ENCODE measurements at places on chromosomes 5 and 9.

DNA sequence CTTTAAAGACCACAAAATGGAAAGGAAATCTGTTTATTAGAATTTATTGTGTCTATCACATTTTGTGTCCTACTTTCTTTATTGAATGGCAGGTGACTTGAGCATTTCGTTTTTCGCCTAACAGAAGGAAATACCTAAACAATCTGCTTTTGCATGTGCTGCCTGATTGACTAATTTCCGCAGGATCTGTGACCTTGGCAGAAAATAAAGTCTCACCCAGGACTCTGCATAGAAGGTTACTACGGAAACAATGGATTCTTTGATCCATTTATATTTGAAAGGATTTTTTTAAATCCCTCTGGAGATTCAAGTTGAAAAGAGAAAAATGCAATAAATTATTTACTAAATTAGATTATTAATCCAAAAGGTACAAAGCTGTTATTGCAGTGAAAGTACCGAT is 61.0 kb upstream of the CAST start:
- DNase-seq = no peak
- H3K27me3 ChIP-seq = peaks cover 17% of the 10 kb centered on the region
- no peaks in the 10 kb centered on the region for H3K36me3 ChIP-seq
- no peak overlapping the region for H3K4me3 ChIP-seq
- H3K4me1 ChIP-seq = no peaks in the 10 kb centered on the region

DNA sequence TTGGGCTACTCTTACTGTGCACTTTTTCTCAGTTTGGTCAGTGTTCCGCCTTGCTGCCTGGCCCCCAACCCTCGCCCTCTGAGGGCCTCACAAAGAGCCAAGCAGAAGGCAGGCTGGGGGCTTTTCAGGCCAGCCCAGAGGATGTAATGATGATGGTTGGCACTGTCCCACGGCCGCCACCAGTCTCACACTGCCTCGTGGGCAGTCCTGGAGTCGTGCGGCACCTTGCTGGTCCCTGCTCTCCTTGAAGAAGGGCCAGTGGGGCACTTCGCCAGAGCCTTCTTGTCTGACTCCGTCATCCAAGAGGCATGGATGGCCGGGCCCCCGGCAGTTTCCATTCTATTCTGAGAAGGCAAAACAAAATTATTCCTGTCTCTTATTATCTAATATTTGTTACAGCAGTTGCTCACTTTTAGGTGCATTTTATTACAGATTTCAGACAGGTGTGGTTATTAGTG is 21.0 kb downstream of the TENT4A start:
- H3K27me3 ChIP-seq = no peaks in the 10 kb centered on the region
- H3K4me1 ChIP-seq = peaks cover 51% of the 10 kb centered on the region
- no peak overlapping the region for H3K4me3 ChIP-seq
- DNase-seq = no peak
- H3K27ac ChIP-seq = no peak overlapping the region

DNA sequence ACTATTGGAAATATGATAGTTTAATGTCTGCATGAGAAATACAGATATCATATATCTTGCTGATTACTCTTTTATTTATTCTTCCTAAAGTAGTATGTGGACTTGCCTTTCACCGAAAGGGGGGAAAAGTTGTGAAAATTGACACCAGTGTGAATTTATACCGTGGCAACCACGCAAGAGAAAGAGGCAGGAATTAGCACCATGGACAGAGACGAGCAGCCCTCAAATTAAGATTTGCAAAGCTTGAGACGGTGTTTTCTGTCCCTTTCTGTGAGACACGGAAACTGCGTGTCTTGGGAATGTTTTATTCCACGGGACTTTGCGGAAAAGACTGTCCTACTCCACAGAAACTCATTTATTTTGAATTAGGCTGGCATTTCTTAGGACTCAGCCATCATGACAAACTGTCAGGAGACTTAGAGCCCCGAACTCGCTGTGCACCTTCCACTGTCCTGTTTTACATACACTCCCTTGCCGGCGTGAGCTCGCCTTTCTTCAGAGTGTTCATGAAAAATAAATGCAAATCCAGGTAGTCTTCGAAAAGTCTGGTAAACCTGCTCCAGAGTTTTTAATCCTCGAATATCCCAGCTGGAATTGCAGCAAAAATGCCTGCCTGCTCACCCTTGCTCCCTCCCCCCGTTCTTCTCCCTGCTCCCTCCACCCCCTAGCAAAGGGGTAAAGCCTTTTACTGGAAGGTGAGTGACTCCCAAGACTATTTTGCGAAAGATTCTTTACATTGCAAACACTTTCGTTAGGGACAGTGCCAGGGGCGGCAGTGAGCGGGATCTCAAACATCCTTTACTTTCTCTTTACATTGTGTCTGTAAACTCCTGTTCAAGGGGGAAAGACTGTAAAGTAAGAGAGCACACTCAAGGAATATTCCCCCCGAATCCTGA is 3.8 kb upstream of the ELAVL2 start:
- H3K27me3 ChIP-seq = peaks cover 19% of the 10 kb centered on the region
- H3K4me1 ChIP-seq = no peaks in the 10 kb centered on the region
- H3K4me3 ChIP-seq = no peak overlapping the region
- no peaks in the 10 kb centered on the region for H3K36me3 ChIP-seq
- DNase-seq = no peak

GRCh38 chr5:142717582-142718215 is 31.8 kb upstream of the FGF1 start:
- H3K4me3 ChIP-seq = no peak overlapping the region
- H3K27ac ChIP-seq = no peak overlapping the region
- DNase-seq = no peak
- no peaks in the 10 kb centered on the region for H3K27me3 ChIP-seq
- no peaks in the 10 kb centered on the region for H3K36me3 ChIP-seq

- no peaks in the 10 kb centered on the region for H3K4me1 ChIP-seq
- H3K27ac ChIP-seq = no peak overlapping the region
- H3K36me3 ChIP-seq = peaks cover 1% of the 10 kb centered on the region
- DNase-seq = no peak
- H3K27me3 ChIP-seq = peaks cover 64% of the 10 kb centered on the region
- no peak overlapping the region for H3K4me3 ChIP-seq
Observed at GRCh38 chr5:171606414-171607024, 179.1 kb upstream of the SMIM23 start.

GRCh38 chr5:138662599-138662998 is 87.4 kb upstream of the HSPA9 start:
- DNase-seq = no peak
- no peak overlapping the region for H3K4me3 ChIP-seq
- H3K27me3 ChIP-seq = peaks cover 98% of the 10 kb centered on the region
- no peak overlapping the region for H3K27ac ChIP-seq

GRCh38 chr9:107173422-107174180 is 109.5 kb upstream of the RAD23B start:
- no peaks in the 10 kb centered on the region for H3K36me3 ChIP-seq
- DNase-seq = no peak
- peaks cover 7% of the 10 kb centered on the region for H3K27me3 ChIP-seq
- no peak overlapping the region for H3K27ac ChIP-seq

DNA sequence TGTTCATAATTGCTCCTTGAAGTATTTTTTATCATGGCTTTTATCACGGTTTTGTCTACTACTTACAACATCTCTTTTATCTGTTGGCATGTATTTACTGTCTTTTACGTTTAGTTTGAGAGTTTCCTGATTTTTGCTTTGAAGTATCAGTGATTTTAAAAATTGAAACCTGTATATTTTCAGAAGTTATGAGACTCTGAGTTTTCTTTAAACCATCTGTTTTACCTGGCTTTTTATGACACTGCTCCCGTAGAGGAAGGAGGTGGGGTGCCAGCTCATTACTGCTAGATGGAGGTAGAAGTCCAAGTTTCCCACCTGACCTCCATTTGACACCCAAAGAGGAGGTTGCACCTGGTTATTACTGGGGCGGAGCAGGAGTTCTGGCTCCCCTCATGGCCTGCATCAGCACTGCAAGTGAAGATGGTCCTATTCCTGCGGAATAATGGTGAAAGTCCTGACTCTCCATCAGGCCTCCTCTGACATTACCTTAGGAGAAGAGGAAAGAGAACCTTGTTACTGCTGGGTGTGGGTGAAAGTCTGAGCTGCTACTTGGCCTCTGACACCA is 10.0 kb upstream of the ZNF131 start:
- H3K4me3 ChIP-seq = no peak overlapping the region
- H3K27ac ChIP-seq = no peak overlapping the region
- no peak for DNase-seq
- no peaks in the 10 kb centered on the region for H3K36me3 ChIP-seq
- H3K27me3 ChIP-seq = no peaks in the 10 kb centered on the region

DNA sequence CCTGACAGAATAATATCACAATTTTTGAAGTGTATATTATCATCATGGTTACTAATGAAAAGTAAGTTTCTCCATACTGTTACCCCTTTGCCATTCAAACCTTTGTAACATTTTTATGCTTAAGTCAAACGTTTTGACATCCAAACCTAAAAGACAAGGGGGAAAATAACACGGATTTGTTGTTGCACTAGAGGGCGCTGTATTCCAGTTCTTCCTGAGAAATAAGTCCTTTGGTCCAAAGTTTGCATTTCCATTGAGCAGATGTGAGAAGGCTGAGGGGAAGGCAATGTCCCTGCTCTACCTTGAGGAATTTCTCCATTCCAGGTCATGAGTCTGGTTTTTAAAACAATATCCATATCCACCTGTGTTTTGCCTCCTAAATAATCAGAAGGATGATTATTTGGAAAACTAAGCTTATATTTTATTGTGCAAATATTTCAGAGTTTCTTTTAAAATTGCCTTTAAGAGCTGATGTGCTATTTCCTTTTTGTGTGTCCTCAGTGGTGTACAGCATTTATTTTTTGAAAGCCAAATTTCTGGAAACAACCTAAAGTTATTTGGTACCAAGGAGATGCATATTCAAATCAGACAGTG is 9.7 kb downstream of the LECT2 start:
- H3K27ac ChIP-seq = no peak overlapping the region
- H3K4me3 ChIP-seq = no peak overlapping the region
- DNase-seq = peak; percentile 16
- H3K36me3 ChIP-seq = no peaks in the 10 kb centered on the region
- H3K27me3 ChIP-seq = peaks cover 41% of the 10 kb centered on the region
- H3K4me1 ChIP-seq = no peaks in the 10 kb centered on the region

GRCh38 chr9:33329117-33329563 is 38.8 kb downstream of the NFX1 start:
- H3K27ac ChIP-seq = no peak overlapping the region
- H3K36me3 ChIP-seq = peaks cover 44% of the 10 kb centered on the region
- no peaks in the 10 kb centered on the region for H3K27me3 ChIP-seq

- H3K27ac ChIP-seq = no peak overlapping the region
- no peak overlapping the region for H3K4me3 ChIP-seq
- H3K36me3 ChIP-seq = no peaks in the 10 kb centered on the region
Observed at GRCh38 chr5:128271859-128272464, 188.4 kb downstream of the SLC12A2 start.

DNA sequence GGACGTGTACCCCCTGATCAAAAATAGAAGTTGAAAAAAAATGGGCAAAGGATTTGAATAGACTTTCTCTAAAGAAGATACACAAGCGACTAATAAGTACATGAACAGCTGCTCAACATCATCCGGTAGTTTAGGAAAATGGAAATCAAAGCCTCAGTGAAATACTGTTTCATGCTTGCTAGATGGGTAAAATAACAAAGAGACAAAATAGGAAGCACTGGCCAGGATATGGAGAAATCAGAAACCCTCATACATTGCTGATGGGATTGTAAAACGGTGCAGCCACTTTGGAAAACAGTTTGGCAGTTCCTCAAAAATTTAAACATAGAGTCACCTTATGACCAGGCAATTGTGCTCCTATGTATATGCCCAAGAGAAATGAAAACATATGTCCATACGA is 65.0 kb upstream of the SUB1 start:
- H3K27ac ChIP-seq = no peak overlapping the region
- no peak for DNase-seq
- H3K27me3 ChIP-seq = no peaks in the 10 kb centered on the region
- H3K4me1 ChIP-seq = no peaks in the 10 kb centered on the region

DNA sequence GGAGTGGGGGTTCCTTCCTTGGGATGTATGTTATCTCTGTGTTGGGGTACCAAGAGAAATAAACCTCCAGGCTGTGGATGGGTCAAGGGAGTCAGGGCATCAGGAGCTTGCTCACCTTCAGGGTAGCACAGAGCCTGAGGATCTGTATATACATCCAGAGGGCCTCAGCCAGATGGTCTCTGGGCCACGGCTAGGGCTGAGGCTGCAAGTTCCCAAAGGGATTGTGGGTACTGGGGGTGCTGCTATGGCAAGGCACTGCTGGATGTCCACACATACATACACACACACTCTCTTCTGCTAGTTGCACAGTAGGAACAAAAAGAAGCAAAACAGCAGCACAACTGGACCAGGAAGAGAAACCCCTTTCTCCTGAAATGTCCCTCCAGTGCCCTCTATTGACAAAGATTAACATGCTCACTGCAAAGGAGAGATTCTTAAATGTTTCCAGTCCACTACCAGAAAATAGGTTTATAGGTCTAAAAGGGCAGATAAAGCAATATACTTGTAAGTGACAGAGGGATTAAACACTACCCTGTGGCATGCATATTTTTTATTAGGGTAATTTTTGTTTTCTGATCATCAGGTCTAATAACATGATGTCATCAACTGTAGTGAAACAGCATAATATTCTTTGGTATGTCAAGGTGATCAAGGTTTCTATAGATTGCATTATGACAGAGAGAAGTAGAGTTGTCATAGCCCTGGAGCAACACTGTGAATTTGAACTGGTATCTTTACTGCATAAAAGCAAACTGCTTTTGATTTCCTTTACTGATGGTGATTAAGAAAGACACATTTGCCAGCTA is 56.3 kb upstream of the KCNN2 start:
- no peak overlapping the region for H3K27ac ChIP-seq
- no peaks in the 10 kb centered on the region for H3K4me1 ChIP-seq
- DNase-seq = no peak
- peaks cover 3% of the 10 kb centered on the region for H3K36me3 ChIP-seq

GRCh38 chr9:137405677-137406081 is 17.3 kb downstream of the EXD3 start:
- peaks cover 18% of the 10 kb centered on the region for H3K4me1 ChIP-seq
- peak overlapping the region; percentile 47 for H3K4me3 ChIP-seq
- H3K27ac ChIP-seq = peak overlapping the region; percentile 59
- DNase-seq = no peak

DNA sequence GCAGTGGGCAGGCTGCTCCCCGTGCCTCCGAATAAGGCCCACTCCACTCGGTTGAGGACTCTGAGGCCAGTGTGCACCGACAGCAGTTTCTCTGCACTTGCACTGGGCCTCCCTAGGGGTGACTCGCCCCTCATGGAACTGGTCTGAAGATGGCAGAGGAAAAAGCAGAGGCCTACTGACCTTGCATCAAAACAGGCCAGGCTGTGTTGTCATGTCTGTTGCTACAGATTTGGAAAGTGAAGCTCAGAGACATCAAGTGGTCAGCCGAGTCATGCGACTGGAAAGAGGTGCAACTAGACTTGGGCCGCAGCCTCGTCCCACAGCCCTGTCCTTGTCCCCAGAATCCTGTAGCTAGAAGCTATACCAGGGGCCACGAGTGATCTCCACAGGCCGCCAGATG is 78.3 kb downstream of the DCP2 start:
- no peak for DNase-seq
- no peaks in the 10 kb centered on the region for H3K4me1 ChIP-seq
- no peak overlapping the region for H3K4me3 ChIP-seq
- H3K27me3 ChIP-seq = no peaks in the 10 kb centered on the region
- no peak overlapping the region for H3K27ac ChIP-seq
